ENCODE measurements at places on chromosomes 6 and 20.

DNA sequence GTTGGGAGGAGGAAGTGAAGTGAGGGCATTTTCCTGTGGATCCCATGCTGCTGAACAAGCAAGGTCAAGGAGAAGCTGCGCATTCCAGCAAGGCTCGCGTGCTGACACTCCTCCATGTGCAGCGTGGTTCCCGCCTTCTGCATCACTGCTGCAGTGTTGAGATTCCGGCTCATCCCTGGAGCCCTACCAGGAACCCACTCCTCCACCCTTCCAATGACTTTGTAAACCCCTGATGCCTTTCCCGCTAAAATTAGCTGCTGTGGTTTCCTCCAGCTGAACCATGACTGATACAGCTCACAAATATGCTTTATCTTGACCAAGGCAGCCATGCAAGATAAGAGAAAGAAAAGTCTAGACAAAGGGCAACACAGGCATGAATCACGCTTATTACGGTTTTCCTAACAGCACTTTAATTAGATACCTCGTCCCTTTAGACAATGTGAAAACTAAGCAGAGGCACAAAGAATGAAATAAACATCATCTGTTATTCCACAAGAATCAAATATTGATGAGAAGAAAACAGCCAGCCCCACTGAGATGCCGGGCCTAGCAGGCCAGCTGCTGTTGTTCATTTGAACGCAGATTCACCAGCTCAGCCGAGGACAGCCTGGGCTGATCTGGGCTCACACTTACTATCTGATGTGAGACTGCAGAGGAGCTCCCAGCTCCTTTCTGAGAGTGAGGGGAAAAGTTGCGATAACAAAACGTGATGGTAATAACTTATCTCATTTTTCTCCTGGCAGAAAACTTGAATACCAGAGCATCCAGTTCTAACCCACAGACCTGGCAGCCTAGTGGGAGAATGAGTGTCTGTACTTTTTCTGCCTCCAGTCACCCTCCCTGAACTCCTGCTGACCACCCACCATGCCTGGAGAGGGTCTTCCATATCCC lies 14.2 kb upstream of the BNIP5 start:
- no peak for DNase-seq

DNA sequence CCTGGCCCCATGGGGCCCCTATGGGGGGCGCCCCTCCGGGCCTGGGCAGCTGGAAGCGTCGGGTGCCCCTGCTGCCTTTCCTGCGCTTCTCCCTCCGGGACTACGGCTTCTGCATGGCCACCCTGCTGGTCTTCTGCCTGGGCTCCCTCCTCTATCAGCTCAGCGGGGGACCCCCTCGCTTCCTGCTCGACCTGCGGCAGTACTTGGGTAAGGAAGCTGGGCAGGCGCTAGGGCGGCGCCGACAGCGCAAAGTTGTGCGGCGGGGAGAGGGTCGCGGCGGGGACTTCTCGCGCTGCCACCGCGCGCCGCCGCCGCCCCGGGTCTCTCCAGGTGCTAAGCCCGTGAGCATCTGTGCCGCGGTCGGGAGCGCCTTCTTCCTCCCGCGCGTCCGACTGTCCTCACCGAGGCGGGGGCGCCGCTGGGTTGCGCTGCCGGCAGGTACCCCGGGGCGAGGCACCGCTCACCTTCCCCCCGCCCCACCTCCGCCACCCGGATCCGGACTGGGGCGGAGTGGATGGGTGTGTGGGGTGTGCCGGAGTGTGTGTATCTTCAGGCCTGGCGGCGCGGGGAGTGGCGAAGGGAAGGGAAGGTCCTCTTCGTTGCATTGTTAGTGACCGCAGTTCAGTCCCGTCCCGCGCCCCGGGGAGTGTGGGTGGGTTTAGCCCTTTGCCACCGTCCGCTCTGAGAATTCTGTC lies 788 bp downstream of the UST start:
- peak; percentile 35 for DNase-seq

DNA sequence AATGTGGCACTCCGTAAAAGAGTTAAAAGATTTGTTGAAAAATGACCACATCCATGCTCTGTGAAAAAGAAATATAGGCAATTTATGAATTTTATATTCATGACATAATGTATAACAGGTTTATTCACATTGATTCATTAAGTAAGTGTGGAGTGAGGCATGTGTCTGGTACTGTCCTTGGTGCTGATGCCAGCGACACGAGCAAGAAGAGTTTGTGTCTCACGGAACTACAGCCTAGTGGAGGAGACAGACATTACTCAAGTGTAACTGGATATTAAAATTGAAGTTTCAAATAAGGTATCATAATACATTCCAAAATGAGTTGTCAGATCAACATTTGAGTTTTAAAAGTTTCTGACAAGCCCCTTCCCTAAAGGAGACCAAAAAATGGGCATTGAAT lies 158.2 kb upstream of the PRND start:
- no peak for DNase-seq

DNA sequence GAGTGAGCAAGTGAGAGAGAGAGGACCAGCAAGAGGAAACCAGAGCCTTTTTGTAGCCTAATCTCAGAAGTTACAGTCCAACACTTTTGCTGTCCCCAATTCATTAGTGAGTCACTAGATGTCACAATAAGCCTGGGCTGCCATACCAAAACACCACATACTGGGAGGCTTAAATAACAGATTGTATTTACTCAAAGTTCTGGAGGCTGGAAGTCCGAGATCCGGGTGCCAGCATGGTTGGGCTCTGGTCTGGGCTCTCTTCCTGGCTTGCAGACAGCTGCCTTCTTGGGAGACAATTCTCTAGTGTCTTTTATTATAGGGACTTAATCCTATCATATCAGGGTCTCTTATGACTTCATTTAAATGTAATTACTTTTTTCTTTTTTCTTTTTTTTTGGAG lies 50.7 kb upstream of the FERMT1 start:
- DNase-seq, result no peak

DNA sequence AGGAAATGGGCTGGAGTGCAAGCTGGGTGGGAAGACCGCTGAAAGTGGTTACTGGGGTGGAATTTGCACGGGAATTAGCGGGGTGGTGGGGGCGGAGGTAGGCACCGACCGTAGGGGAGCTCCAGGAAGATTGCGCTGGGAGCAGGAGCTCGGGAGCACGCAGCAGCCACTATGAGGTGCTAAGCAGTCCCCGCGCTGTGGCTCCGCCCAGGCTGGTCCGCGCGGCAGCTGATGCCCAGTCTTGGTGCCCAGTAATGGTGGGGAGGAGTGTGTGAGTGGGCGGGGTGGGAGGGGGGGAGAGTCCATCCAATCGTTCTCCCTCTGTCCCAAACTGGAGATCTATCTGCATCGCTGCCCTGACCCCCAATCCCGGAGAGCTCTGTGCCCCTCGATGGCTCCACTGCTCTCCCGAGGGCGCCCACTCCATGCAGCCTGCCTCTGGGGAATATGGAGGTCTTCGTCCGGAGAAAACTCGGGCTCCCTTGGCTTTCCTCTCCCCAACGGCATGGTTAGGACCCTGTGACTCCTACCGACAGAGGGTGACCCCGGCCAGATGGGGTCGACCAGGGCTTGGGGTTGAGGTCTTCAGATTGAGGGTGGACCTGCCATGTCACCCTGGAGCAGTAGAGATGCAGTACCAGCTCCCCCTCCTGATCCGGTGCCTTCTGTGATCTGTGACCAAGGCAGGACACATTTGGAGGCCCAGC lies 5.3 kb downstream of the TP53TG5 start:
- peak; percentile 64 for DNase-seq

GRCh38 chr20:54138427-54138826 lies 35.4 kb downstream of the CYP24A1 start:
- DNase-seq, result no peak

DNA sequence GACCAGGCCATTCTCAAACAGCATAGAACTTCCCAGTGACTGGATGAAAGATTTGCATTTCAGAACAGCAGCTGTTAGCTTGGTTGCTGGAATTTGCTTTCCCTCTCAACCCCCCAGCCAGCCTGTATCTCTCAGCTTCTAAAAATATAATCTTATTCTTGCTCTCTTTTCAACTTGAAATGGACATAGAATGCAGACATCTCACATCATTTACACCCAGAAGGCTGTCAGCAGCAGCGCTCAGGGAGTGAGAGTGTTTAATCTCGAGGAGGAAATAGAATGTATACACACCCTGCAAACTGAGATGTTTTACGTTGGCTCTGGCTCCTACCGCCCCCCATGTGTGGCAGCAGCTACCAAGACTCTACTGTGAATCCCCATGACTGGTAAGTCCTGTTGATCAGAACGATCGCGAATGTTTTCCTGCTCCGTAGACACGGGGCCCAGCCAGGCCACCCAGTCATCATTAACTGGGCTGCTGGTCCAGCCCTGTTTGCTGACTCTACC lies 163.4 kb upstream of the SLC24A3 start:
- no peak for DNase-seq

- peak; percentile 31 for DNase-seq
Observed at GRCh38 chr6:1609648-1610496, at the start of gene FOXC1. TSS of gene FOXC1 (plus strand) at chr6:1609915. CDS start at chr6:1610446, 531 bp downstream.

DNA sequence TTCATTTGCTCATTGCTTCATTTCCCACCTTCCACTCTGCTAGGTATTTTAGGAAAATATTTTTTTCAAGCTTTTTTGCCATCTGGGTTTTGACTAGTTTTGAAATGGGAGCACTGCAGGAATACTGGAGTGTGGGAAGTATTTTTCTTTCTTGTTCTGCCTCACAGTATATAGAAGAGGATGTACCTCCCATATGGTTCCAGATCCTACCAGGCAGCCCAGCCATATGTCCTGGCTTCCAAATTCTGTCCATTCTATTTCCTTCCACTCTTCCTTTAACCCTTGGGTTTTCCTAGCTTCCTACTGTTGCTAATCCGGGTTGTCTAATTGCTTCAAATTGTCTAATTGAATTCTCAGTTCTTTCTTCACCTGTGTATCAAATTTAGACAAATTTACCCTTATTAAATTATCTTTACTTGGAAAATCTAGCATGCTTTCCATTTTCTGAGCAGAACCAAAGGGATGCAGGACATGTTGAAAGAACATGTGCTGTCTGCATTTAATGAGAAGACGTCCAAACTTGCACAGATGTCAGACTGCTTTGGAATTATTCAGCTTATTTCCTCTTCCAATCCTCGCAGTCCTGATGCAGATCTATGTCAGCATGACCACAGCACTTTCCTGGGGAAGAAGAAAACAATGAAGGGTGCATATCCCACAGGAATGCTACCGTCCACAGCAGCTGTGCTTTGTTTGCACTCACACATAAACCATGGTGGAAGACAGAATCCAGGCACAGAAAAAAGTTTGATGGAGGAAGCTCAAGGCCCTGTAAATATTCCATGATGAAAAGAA lies 1273.9 kb upstream of the MAP3K7 start:
- DNase-seq, result no peak

DNA sequence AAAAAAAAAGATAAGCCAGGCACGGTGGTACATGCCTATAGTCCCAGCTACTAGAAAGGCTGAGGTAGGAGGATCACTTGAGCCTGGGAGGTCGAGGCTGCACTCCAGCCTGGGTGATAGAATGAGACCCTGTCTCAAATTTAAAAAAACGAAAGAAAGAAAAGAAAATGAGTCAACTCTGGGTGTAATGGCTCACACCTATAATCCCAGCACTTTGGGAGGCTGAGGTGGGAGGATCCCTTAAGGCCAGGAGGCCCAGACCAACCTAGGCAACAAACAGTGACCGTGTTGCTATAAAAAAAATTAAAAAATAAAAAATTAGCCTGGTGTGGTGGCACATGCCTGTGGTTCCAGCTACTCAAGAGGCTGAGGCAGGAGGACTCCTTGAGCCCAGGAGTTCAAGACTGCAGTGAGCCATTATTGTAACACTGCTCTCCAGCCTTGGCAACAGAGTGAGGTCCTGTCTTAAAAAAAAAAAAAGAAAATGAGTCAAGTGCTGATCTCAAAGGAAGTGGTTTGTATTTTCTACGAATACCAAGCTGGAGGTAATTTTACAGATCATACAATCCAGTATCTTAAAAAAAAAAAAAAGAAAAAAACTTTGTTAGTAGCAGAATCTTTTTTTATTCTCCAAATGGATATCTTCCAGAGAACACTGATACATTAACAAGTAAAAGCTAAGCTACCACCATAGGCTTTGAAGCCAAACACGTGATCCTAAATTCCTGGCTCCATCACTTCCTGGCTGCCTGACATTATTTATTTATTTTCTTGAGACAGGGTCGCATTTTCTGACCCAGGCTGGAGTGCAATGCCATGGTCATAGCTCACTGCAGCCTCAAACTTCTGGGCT lies 5.7 kb downstream of the COMMD7 start:
- DNase-seq, result no peak

DNA sequence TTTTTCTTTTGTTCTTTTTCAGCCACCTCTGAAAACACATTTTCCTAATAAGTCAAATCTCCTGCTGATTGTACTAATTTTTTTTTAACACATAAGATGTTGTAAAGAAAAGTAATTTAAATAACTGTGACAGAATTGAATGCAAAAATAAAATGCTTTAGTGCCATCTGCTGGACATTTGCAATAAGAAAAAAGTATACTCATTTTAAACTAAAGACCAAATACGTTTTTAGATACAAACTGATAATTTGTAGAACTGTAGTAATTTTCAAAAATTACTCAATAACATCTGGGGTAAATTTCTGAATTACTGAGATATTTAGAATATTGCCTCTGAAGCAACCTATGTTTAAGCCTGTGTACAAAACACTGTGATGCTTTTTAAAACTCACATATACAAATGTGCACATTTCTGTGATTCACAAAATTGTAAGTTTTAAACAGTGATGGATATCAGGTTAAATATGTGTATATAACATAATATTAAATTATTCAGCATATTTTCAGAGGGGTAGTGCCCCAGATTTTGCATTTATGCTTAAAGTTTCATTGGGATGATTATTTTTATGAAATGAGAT lies 198.7 kb downstream of the RIMS1 start:
- peak; percentile 5 for DNase-seq

DNA sequence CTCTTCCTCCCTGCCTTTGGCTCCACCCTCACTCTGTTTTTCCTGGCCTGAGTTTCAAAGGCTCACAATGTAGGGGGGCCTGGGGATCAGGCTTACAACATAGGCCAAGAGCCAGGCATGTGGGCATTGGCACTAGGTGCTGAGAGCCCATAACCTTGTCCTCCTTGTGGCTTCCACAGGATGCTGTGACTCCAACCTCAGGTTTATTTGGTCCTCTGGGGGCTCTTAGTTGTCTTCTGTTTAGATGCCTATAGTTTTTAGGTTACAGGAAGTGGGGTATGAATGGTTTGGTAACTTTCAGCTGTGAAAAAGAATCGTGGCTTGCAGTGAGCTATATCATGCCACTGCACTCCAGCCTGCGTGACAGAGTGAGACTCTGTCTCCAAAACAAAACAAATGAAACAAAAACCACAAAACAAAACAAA lies 25.6 kb downstream of the MMP24 start:
- no peak for DNase-seq

Measured in NCI-H1105 (cell line).